ENCODE measurements at places on chromosomes 7 and 10.

GRCh38 chr7:2049782-2050510, 182.8 kb downstream of the MAD1L1 start:
- DNase-seq: no peak

GRCh38 chr7:103391976-103392375, 44.5 kb downstream of the PSMC2 start:
- DNase-seq: peak; percentile 40

GRCh38 chr7:2948749-2949148, 94.9 kb downstream of the CARD11 start:
- DNase-seq: no peak

GRCh38 chr7:104931181-104931781, 82.7 kb upstream of the KMT2E start:
- no peak for DNase-seq

GRCh38 chr10:125080984-125081383, 79.4 kb downstream of the CTBP2 start:
- DNase-seq: no peak

DNA sequence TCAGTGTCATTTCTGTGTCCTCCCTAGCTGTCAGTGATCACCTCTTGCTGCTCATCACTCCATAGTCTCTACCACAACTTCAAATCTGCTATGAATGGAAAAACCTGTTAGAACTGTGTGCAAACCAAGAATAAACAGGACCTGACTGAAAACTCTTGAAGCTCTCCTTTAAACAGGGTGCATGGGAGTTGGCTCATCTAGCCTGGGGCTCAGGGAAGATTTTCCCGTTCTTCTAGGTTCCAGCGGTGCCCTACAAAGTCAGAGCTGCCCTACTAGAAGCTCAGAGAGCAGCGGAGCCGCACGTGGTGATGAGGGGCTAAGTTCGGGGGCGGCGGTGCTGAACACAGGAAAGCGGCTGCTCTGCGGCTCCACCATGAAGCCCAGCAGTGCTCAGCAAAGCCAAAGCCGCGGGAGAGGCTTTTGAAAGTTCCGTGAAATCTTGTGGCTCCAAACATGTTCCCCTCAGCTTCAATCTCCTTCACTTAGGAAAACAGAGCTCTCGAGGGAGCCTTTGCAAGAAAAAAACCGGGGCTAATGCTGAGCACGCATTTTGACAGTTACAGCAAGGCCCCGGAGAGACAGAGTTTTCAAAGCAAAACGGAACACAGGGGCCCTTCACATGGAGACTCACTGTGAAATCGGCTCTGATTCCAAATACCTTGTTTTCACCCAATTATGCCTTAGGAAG, 30.5 kb downstream of the RGS10 start:
- DNase-seq: no peak

DNA sequence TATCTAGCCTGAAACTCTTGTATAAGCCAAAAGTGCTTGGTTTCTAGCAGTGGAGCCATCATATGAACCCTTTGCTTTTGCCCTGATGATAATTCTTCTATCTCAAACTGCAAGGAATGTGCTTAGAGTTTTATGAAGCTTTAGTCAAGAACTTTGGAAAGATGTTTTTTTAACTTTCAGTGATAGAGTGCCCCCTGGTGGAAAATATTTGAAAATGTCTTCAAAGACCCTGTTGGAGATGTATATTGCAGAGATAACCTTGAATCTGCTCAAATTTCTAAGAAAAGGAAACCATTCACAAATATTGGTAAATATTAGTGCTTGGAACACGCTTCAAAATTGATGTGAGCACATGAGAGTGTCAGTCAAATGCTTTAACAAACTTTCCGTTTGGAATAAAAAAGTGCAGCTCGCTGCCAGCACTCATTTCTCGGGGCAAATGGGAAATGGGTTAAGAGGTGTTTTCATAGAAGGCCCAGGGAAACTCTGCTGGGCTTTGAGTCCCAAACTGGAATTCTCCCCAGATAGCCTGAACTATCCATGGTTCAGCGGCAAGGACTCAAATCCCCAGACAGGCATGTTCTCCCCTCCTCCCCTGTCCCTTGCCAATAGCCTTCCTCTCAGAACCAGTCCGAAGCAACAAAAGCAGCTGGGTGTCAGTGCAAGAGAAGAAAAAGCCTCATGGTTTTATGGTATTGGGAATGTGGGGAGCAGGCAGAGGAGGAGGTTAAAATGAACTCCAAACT, 129.3 kb downstream of the MYOF start:
- DNase-seq: peak; percentile 41

DNA sequence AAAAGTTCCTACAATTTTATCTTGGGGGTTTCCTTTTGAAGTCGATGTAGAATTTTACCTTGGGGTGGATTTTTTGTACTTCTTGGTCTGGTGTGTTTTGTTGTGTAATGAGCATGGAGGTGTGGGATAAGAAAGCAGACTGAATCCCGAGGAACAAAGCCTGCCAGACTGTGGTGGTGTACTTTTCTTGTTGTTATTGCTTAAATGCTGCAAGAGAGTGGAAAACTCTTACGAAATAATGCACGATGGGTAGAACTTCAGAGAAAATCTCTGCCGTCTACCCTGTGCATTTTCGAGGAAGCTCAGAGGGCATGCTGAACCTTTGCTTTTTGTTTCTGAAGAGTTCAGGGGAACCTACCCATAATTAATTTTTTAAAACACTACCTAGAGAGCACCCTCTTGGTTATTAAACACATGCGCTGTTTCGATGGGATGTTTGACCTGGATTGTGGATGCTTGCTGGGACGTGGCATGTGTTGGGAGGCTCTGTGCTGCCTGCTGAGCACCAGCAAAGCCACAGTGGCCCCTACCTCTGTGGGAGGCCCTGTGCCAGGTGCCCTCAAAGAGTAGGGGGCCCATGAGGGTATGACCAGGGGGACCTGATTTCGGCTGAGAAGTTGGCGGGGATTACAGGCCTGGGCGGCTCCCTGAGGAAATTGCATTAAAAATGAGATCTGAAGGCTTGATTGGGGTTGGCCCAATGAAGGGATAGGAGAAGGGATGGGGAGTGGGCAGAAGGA, 94.1 kb downstream of the TCF7L2 start:
- DNase-seq: no peak

DNA sequence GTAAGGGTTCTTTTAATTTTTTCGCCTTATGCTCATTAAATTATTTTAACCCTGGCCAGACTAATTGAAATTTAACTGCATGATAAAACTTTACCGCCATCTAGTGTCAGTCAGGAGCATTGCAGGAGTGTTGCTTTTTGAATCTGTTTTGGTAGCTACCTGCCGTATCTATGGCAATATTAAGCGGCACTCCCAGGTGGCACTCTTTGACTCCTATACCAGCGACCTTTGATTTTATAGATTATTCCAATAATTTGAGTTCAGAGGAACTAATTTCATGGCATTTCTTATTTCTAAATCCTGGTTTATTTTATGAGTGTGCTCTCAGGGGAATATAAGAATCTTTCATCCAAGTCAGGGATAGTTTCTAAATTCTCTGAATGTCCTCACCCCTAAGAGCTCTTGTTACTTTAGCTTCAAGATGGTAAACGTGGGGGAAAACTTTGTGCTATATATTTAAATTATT, 198.9 kb downstream of the REEP3 start:
- peak; percentile 36 for DNase-seq

- DNase-seq: no peak
Observed at GRCh38 chr7:27723085-27723484, 16.9 kb upstream of the TAX1BP1 start.

- no peak for DNase-seq
Observed at GRCh38 chr7:22066522-22066921, 120.8 kb upstream of the CDCA7L start.
